Frontal cortex (tissue), 4 donors: ENCODE measurements at places on chromosomes 2 and 18.

DNA sequence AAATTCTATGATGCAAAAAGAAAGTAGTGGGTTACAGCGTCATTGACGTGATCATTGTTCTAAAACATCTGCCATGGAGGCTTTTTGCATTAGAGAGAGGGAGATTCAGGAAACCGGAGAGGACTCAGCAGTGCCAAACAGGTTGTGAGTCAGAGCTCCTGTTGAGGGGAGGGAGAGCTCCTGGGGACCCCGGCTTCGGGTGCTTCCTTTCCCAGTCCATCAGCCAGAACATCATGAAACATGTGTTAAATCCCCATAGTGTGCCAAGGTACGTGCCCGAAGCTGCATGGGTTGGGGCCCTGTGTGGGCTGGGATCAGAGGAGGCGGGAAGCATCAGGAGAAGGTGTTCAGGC is 791 bp upstream of the CYRIA start:
- no peak for DNase-seq

- no peak for DNase-seq
Measured at GRCh38 chr18:43501099-43501498, 223.8 kb upstream of the SYT4 start.

DNA sequence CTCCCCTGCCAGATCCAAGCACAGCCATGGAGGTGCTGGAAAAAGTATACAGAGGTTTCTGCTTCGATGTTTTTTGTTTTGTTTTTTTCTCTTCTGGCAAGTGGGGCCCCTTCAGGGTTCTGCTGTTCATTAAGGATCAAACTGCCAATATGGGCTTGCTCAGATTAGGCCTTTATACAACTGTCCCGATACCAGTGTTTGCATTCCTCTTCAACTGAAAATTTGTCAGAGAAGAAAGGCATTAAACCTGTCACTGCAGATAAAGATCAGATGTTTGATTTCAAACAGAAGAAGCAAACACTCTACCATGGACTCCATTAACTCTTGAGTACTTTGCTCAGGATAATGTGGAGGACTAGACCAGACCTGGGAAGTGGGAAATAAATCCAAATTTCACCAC is 396.0 kb upstream of the SMIM21 start:
- no peak for DNase-seq

- no peak for DNase-seq
Measured at GRCh38 chr18:69948919-69949537, 1.4 kb upstream of the CD226 start.

GRCh38 chr2:25597881-25598280 is 75.5 kb downstream of the DTNB start:
- no peak for DNase-seq

GRCh38 chr18:61039251-61039650 is 294.0 kb upstream of the CDH20 start:
- DNase-seq = no peak

- no peak for DNase-seq
Measured at GRCh38 chr2:13401312-13401711, 684.6 kb downstream of the TRIB2 start.

DNA sequence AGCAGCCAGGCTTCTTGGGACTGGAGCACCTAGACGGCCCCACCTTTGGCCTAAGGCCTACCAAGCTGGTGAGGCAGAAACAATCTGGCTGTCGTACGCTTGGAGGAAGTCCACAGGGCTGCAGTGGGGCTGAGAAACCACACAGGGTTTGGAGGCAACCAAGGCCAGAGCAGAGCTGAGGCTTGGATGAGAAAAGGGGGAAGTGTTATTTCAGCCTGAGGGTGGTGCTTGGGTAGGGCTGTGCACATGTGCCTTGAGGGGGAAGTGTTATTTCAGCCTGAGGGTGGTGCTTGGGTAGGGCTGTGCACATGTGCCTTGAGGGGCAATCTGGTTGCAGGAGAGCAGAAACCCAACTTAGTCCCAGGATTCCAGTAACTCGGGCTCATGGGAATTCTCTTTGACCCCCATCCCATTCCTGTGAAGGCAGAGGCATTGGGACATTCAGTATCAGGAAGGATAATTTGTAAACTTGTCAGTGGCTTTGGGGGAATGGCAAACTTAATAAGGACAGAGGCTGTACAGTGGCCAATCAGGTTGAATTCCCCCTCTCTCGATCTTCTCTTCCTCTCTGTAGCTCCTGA is 971 bp upstream of the FBXO41 start:
- peak; percentile 31 for DNase-seq

DNA sequence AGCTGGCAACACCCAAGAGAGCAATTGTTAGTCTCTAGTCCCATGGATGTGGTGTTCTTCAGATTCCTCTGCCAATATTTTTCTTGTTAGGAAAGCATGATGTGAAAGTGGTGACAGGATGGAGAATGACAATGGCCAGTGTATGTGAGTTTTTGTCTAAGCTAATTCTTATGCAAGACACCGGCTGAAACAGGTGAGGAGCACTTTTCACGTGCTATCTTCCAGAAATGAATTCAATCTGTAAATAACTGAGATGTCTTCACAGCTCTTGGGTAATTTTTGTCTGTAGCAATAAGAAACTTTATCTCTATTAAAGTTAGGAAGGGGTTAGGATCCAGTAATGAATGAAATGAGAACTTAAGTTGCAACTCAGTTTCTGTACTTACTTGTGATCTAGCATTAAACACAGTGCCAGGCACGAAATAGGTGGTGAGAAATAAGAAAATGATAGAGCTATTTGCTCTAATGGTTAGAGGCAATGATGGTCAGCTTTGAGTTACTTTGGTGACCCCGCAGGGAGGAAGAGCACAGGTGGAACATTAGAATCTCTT is 676 bp upstream of the AGPS start:
- no peak for DNase-seq

- DNase-seq = no peak
Measured at GRCh38 chr2:176122052-176122682, 352 bp upstream of the HOXD9 start.

DNA sequence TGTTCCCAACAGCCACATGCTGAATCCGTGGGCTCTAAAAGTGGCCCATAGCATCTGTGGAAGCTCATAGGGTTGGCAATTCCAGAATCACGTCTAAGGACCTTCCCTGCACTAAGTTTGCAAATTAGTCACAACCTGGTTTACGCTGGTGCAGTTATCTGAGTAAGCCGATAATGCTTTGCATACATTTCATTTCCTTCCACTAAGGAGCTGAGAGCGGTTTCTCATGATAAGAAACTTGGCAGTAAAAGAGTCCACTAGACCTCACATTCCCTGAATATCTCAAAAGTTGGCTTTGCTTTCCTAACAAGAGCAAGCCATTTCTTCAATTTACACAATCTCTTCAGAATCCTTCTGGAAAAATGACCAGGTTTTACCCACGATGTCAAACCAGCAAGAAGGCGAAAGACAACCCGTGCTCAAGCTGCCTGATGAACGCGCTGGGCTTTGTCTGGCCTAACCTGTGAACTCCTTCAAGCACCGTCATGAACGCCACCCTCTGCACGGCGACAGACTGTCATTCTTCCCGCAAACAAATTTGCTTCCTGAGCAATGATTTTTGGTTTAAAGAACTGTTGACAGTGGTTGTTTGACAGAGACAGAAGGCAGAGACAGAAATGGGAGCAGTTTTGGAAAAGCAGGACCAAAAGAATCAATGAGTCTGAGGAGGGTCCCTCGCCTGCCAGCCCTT is 73.0 kb upstream of the COPS8 start:
- no peak for DNase-seq

GRCh38 chr2:237230355-237230754 is 144.7 kb downstream of the COPS8 start:
- no peak for DNase-seq

- no peak for DNase-seq
Measured at GRCh38 chr2:144503242-144503641, 16.7 kb downstream of the ZEB2 start.

- DNase-seq = no peak
Measured at GRCh38 chr2:220202066-220202465, 574.6 kb downstream of the SLC4A3 start.

DNA sequence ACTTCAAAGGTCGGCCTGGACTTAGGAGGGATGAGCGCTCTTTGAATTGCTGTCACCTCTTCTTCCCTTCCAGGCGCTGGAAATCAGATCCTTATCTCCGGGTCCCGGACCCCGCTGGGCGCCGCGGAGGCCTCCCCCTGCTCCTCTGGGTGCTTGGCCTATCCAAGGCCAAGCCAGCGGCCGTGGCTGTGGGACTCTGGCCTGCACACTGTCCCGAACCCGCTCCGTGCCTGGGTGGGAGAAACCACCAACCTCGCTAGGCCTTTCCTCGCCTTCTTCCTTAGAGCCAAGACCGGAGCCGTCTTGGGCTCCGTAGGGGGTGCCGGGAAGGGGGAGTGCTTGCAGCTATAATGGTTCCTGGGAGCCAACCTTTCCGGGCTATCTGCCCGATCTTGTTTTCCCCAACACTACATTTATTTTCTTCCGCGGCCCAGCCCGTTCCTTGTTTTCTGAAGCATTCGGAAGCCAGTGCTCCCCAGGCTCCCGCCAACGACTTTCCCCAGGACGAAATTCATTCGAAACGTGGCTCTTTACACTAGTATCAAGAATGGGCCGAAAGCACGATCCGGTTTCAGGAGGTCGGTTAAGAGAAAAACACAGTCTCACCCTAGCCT is 2.4 kb downstream of the OSR1 start:
- DNase-seq = no peak

DNA sequence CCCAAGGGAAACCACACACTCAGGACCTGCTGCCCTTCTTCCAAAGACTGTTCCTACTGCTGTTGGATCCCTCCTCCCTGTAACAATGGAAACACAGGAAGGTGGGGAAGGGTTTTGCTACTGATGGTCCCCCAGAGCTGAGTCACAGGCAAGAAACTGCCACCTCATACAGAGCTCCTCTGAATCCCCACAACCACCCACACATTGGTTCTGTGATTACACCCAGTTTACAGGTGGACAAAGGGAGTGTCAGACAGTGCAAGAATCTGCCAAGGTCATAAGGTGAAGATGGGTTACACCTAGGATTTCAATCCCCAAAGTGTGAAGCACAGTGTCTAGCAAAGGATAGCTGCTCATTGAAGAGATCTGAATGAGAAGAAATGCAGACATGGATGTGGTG is 141.7 kb upstream of the LMAN1 start:
- DNase-seq = no peak

GRCh38 chr2:45477546-45477945 is 133.5 kb downstream of the SRBD1 start:
- no peak for DNase-seq

DNA sequence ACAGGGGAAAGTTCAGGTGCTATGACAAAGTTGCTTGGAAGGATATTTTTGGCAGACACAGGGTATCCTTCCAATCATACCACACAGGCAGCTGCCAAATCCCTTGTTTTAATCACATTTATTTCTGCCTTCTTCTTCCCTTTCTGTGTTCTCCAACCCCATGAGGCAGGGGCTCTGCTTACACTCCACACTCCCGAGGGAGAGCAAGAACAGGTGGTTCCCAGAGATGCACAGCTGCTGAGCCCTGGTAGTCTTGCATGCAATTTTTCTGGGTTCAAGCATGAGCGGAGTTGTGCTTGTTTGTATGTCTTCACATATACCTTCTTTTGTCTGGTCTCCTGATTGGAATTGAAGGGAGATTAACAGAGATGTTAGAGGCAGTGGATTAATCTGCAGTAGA is 251.7 kb upstream of the ST6GAL2 start:
- DNase-seq = no peak
